Fibroblast of lung (primary cell): ENCODE measurements at places on chromosomes 2 and 18. TPM values are rescaled to one million over a fixed set of nuclear protein-coding genes. Genes with fewer than 3 reads are reported as not detected.

Gene GPR45
- total RNA-seq = not detected in 2 replicates

GRCh38 chr2:225120186-225120585 is 77.9 kb upstream of the DOCK10 start:
- H3K27me3 ChIP-seq = no peaks in the 10 kb centered on the region
- no peak overlapping the region for H3K4me3 ChIP-seq
- peaks cover 5% of the 10 kb centered on the region for H3K4me1 ChIP-seq
- peak; percentile 75 for DNase-seq
- H3K36me3 ChIP-seq = no peaks in the 10 kb centered on the region

- no peak overlapping the region for H3K4me3 ChIP-seq
- H3K27me3 ChIP-seq = no peaks in the 10 kb centered on the region
These were observed 110.7 kb downstream of the XRCC5 start for GRCh38 chr2:216219861-216220260.

DNA sequence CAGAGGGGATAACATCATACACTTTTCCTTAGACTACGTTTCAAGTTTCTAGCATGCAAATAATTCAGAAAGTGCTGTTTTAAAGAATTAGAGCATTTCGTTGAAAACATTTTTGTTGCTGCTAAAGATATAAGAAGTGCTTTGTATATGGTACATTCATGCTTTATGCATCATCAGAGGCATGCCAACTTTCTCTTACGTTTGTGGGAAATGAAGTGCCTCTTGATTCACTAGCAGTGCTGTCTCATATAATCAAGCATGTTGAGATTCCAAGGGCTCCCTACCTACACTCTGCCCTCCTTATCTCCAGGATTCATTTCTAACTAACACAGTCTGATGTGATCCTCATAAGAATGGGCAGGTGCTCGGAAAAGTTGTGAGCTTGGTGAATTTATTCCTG is 748.6 kb upstream of the DDX18 start:
- H3K4me3 ChIP-seq = no peak overlapping the region
- H3K27me3 ChIP-seq = no peaks in the 10 kb centered on the region
- H3K4me1 ChIP-seq = no peaks in the 10 kb centered on the region
- H3K36me3 ChIP-seq = no peaks in the 10 kb centered on the region
